M059J (cell line): ENCODE measurements at places on chromosomes 3 and 15. TPM values are rescaled to one million over a fixed set of nuclear protein-coding genes. Genes with fewer than 3 reads are reported as not detected.

The CCR5 gene
- not detected in 2 replicates for total RNA-seq

The DPPA2 gene
- total RNA-seq: not detected in 2 replicates

The SYNPR gene
- not detected in 2 replicates for total RNA-seq

The LRRC31 gene
- not detected in 2 replicates for total RNA-seq

The GP9 gene
- total RNA-seq: not detected in 2 replicates

The RTP3 gene
- total RNA-seq: 0.20 and 0.81 TPM in 2 replicates

The RBPMS2 gene
- total RNA-seq: 0.91 TPM in 1 of 2 replicates, not detected in the other

The SSR3 gene
- total RNA-seq: 291 and 378 TPM in 2 replicates

The SNRK gene
- 7.5 and 13.6 TPM in 2 replicates for total RNA-seq

The LCTL gene
- 4.6 and 7.6 TPM in 2 replicates for total RNA-seq

The SLC28A1 gene
- not detected in 2 replicates for total RNA-seq

The ATG7 gene
- 36.8 and 68.7 TPM in 2 replicates for total RNA-seq

The VIPR1 gene
- 0.12 and 0.15 TPM in 2 replicates for total RNA-seq

The NTRK3 gene
- total RNA-seq: 0.86 and 1.4 TPM in 2 replicates

The GATA2 gene
- total RNA-seq: 22.7 and 36.3 TPM in 2 replicates

The CP gene
- total RNA-seq: 2.7 and 3.4 TPM in 2 replicates

The SCN5A gene
- total RNA-seq: 1.3 and 1.6 TPM in 2 replicates

The P2RY13 gene
- total RNA-seq: not detected in 2 replicates

The EBLN2 gene
- 0.54 and 2.1 TPM in 2 replicates for total RNA-seq

The UBP1 gene
- total RNA-seq: 23.9 and 25.9 TPM in 2 replicates

The NR2E3 gene
- 0.12 TPM in 1 of 2 replicates, not detected in the other for total RNA-seq

The PTX3 gene
- 17.6 and 24.0 TPM in 2 replicates for total RNA-seq

The COL6A6 gene
- total RNA-seq: not detected in 2 replicates

The GPR160 gene
- total RNA-seq: 3.4 and 10.2 TPM in 2 replicates

The MCF2L2 gene
- total RNA-seq: 0.15 TPM in 1 of 2 replicates, not detected in the other

The ZIC4 gene
- 0.02 TPM in 1 of 2 replicates, not detected in the other for total RNA-seq

The PRSS50 gene
- total RNA-seq: not detected in 2 replicates
